Activated gamma-delta T cell treated with Interleukin-2 at 50 U/mL for 16 hours (primary cell): ENCODE measurements at places on chromosomes 6 and 20.

DNA sequence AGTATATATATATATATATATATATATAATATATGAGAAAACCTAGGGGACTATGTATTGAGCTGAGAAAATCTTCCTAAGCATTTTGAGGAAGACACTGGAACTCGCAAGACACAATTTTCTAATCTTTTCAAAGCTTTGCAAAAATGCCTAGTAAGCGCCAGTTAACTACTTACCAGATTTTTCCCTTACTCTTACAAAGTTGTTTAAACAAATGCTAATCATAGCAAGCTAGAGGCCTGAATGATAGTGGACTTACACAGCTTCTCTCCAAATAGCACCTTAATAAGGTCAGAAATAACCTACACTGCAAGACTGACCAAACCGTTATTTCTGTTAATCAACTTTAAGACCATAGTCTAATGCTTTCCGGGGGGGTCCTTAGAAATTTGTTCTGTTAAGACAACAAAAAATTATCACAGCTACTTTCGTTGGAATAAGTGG, 56.1 kb upstream of the HFE start:
- DNase-seq = no peak

DNA sequence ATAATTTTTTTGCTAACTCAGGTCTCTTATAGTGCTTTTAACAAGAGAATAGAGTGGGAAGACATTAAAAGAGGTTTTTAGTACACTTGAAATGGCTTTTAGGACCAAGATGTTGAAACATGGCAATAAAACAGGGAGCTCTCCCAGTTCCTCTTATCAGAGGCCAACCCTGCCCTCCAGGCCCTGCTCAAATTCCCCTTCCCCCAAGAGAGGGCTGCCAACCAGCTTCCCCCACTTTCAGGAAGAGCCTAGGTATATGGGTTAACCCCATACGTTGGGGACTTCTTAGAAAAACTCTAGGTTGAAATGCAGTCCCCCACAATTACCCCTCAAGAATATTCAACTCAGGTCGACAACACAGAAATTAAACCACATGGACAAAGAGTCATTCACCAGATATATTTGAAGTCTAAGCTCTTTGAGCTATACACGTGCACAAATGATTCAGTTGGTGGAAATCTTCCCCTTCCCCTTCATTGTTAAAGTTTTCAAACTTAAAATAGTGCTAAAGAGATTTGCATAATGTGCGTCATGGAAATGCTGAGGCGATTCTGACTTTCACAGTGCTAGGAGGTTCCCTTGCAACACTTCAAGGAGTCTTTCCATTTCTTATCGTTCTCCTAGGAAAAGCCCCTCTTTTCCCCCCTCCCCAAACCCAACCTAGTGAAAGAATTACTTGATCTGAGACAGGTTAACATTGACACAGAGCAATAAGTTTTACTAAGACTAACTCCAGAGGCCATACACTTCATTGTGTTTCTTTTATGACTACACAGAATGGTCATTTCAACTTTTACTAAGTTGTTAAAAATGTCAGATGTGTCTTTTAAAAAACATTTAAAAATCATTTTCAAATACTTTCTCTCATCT, 49.8 kb upstream of the ENPP5 start:
- DNase-seq = no peak

- DNase-seq = no peak
These were observed 32.1 kb downstream of the PRSS16 start for GRCh38 chr6:27279513-27280063.

- no peak for DNase-seq
These were observed 29.4 kb upstream of the ZNF831 start for GRCh38 chr20:59134182-59134581.

DNA sequence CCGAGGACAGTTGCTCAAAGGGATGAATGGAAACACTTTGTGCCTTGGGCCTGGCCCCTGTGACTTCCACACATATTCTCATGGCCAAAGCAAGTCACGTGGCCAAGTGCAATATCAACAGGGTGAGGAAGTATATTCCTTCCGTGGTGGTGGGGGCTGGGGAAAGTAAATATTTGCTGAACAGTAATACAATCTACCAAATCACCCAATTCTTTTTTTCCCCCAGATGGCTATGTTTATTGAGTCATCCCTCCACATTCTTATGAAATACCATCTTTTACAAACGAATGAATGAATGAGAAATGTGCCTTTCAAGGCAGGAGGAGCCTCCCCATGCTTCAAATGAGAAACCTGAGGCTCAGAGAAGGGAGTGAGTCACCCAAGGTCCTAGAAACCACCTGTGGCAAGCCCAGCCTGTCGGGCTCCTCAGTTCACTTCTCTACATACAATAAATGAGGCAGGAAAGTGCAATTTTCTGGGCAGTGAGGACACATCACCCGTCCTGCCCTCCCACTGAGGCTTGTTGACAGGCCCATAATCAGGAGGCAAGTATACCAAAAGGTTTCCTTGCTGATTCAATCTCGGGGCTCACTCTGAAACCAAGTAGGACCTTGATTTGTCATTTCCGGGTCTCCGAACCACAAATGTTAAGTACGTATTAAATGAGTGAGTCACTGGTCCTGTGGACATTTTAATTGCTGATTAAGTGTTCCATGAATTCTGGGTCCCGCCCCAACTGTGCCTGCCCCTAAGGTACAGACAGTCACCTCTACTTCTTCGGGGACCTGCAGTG, 25.3 kb upstream of the TOP1 start:
- peak; percentile 45 for DNase-seq

DNA sequence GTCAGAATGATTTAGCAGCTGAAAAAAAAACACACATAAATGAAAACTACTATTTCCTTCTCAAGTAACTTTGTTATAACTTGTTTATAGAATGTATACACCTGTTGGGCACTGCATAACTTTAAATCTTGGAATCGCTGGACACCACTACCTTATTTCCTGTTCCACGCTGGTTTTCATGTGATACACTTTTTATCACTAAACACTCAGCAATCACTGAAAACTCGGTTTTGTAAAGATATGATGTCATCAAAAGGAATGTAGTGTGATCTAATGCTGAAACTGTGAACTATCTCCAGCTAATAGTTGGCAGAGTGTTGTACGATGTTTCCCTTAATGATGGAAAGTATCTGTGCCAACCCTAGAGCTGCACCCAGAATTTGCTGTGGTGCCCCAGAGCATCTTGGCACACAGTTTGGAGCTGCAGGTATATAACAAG, 127.9 kb downstream of the BACH2 start:
- no peak for DNase-seq

DNA sequence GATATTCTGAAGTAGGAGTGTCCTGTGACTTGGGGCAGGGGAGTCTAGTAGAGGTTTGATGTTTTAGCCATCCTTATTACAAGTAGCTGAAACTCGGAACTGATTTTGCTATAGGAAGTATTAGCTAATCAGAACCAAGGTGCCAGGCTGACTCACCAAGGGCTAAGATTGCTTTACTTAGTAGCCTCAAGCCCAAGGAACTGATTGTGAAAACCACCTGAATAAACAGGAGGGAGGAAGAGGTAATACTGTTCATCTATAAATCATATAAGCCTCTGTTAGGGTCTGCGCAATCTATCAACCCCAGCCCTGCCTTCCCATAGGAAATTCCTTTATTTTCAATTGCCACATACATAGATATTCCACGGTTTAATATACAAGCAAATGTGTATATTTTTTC, 54.4 kb downstream of the GNAS start:
- no peak for DNase-seq

GRCh38 chr20:33232486-33233072, 3.2 kb upstream of the BPIFA1 start:
- no peak for DNase-seq

- no peak for DNase-seq
These were observed 249.1 kb downstream of the QKI start for GRCh38 chr6:163663575-163663974.

GRCh38 chr20:635028-635892, 17.7 kb downstream of the SRXN1 start:
- no peak for DNase-seq

DNA sequence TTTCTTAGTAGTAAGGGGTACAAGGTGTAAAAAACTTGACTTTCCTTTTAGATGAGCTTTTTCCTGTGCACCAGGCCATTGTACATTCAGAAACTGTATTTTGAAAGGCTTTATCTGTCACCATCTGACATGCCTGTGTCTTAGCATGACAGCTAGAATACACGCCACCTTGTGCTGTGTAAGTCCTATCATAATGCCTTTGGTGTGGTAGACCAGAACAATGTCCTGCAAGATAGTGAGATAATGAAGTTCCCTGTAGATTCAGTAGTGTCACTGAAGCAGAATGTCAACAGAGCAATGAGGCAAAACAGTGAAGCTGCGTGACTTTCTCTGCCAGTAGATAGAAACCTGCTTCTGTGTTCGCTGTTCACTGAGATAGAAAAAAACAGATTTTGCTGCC, 105.8 kb downstream of the JAG1 start:
- no peak for DNase-seq

DNA sequence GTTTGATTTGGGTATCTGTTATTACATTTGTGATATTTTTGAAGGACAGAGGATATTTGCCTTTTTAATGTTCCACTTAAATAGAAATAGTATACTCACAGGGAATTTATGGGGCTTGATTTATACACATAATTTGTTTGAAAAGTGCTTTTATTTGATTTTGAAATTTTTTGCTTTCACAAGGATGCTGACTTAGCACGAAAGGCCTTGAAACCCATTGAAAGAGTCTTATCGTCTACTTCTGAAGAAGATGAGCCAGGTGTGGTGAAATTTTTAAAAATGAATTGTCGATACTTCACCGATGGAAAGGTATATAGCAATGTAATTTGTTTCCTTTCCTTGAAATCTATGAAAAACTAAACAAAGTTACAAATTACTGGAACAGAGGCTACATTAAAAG, 74.3 kb upstream of the HINT3 start:
- no peak for DNase-seq

- DNase-seq = no peak
These were observed 247.8 kb downstream of the BMP2 start for GRCh38 chr20:7015257-7015656.

- no peak for DNase-seq
These were observed 4.0 kb upstream of the VSX1 start for GRCh38 chr20:25085756-25086495.

GRCh38 chr6:101826678-101827077, 433.2 kb downstream of the GRIK2 start:
- DNase-seq = no peak

GRCh38 chr6:24540197-24540596, 45.4 kb downstream of the ALDH5A1 start:
- DNase-seq = no peak
